ENCODE measurements at places on chromosomes 16 and 17. TPM values are rescaled to one million over a fixed set of nuclear protein-coding genes. Genes with fewer than 3 reads are reported as not detected.

Gene LPO
- total RNA-seq = not detected

Gene JUP
- 4.0 TPM for total RNA-seq

Gene TP53TG3
- 3.7 TPM for total RNA-seq

Gene ZNF205
- 15.3 TPM for total RNA-seq

Gene TEX14
- total RNA-seq = 2.7 TPM

Gene KRT12
- not detected for total RNA-seq

Gene TEX19
- 1.4 TPM for total RNA-seq

Gene DLX3
- 0.13 TPM for total RNA-seq

Gene MYCBPAP
- total RNA-seq = not detected

Gene RGS11
- 0.07 TPM for total RNA-seq

Gene ASPHD1
- 3.8 TPM for total RNA-seq

Gene KCNG4
- total RNA-seq = not detected

Gene CACNG3
- total RNA-seq = not detected

Gene HOXB1
- not detected for total RNA-seq

Gene PERCC1
- not detected for total RNA-seq

Gene TPSG1
- not detected for total RNA-seq

DNA sequence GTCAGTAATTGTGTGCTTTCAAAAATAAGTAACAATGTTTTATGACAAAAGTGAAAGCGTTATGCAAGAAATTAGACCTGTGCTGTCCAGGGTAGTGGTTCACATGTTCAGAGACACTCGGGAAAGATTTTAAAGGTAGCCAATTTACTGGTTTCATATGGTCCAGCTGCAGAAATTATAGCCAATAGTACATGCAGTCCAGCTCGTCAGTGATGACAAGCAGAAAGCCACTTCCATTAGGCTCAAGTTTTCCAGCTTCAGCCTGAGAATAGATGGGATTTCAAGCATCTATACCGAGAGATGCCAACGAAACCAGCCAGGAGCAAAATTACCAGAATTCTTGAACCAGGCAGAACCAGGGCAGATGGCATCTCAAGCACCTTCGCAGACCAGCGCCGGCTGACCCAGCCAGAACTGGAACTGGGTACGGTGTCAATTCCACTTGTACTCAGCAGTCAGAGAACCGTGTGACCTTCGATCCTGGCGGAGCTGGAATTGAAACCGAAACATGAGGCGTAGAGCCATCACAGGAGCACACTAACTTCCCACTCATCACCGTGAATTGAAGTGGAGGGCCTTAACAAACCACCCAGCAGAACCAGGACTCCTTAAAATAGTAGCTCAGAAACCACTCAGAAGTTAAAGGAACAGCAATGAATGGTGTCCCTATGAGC is 207.9 kb upstream of the HSBP1 start:
- DNase-seq = no peak

DNA sequence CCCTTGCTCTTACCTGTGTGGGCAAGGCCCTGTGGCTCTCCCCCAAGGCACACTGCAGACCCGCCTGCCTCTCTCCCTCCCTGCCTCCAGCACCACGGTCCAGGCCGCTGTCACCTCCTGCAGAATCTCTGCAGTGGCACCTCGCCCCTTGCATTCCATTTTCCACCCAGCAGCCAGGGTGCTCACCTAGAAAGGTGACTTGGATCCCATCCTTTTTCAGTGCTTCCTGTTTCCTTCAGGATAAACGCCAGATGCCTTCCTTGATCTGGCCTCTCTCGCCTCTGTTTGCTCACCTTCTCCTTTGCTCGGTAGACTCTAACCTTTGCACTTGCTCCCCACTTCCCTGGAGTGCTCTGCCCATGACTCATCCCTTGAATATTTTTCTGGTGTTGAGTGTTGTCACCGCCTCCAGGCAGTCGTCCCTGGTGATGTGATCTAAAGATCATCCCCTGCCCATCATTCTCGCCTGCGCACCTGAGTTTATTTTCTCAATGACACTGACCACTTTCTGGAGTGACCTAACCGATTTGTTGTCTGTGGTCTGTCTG is 79.2 kb upstream of the LGALS9 start:
- peak; percentile 70 for DNase-seq

DNA sequence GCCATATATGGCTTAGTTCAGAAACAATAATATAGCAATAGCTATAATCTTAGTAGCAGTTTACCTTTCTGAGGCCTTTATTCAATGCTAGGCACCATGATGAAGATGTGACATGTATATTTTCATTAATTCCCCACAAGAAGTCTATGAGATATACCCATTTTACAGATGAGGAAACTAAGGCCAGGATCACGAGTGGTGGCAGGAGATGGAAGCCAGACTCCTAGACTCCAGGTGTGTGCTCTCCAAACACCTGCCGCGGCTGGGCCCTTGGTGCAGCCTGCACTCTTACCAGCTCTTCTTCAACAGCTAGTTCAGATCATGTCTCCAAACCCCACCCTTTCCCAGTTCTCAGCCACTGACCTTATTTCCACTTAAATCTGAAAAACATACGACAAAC is 15.2 kb downstream of the NXPH3 start:
- no peak for DNase-seq

GRCh38 chr16:54185045-54185444 is 101.5 kb downstream of the IRX3 start:
- DNase-seq = no peak

DNA sequence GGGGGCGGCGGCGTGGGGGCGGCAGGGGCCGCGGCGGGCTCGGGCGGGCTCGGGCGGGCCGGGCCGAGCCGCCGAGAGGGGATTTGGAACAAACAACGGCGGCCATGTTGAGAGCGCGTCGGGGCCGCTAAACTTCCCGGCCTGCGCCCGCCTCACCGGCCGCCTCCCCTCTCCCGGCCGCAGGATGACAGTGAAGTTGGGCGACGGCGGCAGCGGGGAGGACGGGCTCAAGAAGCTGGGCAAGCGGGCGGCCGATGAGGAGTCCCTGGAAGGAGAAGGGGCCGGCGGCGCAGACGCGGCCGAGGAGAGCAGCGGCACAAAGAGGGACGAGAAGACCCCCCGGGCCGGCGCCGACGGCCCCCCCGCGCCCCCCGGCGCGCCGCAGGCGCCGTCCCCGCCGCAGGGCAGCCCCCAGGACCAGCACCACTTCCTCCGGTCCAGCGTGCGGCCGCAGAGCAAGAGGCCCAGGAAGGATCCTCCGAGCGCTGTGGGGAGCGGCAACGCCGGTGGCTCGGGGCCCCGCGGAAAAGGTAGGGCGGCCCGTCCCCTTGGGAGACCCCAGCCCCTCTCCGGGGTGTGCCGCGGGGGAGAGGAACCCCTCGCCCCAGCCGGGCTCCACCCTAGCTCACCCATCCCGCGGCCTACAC is 2.4 kb downstream of the CRAMP1 start:
- DNase-seq = no peak

DNA sequence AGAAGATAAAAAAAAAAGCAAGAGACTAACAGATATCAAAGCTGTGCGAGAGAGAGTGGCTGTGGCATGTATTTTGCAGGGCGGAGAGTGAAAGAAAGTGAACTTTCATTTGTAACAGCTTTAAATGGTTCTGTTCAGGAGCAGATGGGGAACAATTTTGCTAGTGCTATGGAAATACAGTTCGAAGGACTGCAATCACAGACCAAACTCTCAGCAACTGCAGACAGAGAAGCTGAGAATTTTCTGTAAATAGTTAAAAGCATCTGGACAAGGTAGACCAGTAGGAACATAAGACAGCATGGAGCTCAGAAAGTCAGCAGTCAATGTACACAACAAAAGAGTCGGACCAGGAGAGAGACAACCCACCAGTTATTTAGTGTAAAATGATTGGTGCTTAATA is 62.3 kb downstream of the TBX4 start:
- DNase-seq = no peak

- no peak for DNase-seq
Observed at GRCh38 chr17:18069101-18069500, 18.6 kb upstream of the DRG2 start.

GRCh38 chr17:28573521-28573920 is 2.2 kb upstream of the PIGS start:
- DNase-seq = no peak

DNA sequence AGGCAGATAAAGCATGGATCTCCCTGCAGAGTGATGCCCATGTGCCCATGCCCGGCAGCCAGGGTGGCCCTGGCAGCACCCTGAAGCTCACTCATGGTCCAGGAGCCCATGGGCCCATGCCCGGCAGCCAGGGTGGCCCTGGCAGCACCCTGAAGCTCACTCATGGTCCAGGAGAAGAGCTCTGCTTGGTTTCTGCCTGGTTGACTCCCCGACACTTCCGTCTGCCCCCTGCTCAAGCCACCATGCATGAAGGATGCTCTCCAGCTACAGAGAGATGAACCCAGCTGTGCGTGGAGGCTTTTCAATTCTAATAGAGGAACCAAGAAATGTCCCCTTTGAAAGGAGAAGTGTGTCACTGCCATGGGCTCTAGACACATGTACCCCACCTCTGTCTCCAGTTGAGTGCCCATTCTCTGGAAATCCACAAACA is 8.7 kb downstream of the CCL17 start:
- DNase-seq = no peak

DNA sequence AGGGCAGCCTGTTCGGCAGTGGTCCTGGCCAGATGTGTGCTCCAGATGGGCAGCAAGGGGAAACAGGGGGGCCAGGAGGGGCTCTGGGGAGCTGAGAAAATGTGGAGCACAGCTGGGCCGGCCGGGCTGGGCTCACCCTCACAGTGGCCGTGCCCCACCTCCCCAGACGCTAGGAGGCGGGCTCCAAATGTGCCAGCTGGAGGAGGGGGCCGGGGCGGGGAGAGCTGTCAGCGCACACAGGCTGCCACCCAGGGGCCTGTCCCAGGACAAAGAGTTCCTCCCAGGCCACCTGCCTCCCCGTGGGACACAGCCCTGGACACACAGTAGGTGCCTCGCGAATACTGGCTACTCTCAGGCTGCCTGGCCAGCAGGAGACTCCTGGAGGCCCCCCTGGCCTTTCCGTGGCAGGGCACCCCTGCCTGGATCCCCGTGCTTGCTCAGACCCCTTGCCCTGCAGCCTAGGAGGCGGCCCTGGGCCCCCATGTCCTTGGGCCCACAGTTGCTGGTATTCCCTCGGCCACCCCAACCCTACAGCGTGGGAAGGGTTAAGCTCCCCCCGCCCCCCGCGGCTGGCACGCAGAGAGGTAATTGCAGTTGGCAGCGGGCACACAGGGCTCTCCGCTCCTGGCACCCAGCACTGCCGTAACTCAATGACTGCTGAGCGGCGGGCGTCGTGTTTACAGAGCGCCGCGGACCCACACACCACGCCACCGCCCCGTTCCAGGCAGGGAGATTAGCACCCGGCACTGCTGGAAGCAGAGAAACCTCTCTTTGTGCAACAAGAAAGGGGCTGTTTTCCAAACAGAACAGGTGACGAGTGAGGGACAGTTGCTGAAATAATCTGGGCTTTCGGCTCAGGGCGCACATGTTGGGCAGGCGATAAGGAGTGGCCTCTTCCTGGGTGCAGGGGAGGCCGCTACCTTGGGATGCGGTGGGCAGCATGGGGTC is 32.2 kb downstream of the BAHCC1 start:
- DNase-seq = no peak

DNA sequence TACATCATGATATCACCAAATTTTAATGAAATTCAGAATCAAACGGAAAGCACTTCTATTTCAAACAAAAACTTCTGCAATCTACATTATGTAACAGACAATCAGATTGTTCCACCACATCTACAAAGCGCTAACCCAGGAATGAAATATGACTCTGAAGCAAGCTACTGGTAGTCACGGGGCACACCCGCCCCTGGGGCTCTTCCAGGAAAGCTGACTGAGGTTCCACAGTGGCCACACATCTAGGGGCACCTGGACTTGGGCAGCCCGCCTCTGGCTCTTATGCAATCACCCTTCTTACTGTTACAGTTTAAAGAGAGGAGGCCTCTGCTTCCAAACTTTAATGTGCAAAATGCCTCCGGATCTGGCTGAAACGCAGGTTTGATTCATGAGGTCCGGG is 27.5 kb downstream of the ZCCHC14 start:
- DNase-seq = peak; percentile 75

- no peak for DNase-seq
Observed at GRCh38 chr16:78675951-78676792, 576.7 kb downstream of the WWOX start.

DNA sequence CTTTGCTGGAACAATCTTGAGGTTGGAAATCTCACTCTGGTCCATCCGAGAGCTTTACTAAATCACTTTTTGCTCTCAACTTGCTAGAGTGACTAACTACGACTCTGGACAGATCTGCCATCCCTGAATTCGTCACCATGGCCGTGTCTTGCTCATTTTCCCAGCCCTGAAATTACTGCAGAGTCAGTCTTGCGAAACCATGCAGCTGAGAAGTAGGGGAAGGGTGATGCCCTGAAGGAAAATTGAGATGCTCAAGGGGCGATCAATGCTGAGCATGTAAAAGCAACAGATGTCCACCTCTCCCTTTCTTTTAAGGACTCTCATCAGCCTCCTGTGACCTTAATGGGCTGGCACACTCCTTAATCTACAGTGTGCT is 18.8 kb downstream of the PCTP start:
- DNase-seq = peak; percentile 18

DNA sequence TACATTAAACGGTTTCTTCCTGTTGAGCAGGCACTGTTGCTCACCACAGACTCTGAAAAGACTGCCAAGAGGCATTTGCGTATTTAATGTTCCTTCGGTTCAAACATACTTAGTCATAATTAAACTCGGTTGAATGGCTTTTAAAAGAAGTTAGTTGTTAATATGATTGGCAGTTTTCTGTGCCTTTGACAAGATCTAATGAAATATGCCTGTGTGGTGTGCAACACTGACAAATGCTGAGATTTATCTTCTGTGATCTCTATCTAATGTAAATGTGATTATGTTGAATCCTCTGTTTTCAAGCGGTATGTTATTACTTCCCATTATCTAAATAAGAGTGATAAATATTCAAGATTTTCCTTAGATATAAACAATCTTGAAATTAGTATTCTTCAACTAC is 1046.6 kb downstream of the CDH8 start:
- DNase-seq = no peak

DNA sequence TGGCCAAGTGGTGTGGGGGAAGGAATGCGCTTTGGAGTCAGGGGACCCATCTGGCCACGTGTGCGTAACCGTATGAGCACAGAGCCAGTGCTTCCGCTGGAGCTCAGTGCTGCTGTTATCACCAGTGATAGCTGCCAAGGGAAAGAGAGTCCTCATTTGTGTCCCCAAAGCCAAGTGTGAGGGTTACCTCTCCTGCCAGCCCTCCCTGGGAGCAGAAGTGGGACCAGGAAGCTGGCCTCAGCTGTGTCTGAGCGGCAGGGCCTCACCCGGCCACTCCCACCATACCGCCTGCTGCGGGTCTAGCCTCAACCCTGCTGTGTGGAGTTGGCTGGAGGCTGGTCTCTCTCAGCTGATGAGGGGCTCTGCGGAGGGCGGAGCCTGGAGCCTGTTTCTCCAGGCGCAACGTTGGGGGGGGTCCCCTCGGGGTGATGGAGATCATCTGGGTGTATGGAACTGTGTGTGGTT is 44.5 kb downstream of the MEAK7 start:
- DNase-seq = no peak
